GOT3 (cell line): ENCODE measurements at places on chromosomes 2 and 18.

- DNase-seq = no peak
Observed at GRCh38 chr2:40488927-40489677, 37.2 kb upstream of the SLC8A1 start.

DNA sequence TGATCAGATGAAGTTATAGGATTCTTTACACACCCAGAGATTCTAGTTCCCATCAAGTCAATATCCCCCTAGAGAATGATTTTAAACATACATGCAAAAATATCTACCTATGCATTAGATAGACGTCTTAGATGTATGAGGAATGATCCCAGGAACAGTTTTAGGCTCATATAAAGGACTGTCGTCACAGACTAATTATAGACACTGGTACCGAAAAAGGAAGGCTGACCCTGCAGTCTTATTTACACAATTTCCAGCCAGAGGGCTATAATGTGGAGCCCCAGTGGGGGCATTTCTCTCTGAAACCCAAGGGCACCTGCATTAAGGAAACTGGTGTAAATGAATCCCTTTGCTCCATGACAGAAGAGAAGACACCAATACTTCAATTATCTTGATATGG, 170.4 kb downstream of the ZNF521 start:
- DNase-seq = no peak

DNA sequence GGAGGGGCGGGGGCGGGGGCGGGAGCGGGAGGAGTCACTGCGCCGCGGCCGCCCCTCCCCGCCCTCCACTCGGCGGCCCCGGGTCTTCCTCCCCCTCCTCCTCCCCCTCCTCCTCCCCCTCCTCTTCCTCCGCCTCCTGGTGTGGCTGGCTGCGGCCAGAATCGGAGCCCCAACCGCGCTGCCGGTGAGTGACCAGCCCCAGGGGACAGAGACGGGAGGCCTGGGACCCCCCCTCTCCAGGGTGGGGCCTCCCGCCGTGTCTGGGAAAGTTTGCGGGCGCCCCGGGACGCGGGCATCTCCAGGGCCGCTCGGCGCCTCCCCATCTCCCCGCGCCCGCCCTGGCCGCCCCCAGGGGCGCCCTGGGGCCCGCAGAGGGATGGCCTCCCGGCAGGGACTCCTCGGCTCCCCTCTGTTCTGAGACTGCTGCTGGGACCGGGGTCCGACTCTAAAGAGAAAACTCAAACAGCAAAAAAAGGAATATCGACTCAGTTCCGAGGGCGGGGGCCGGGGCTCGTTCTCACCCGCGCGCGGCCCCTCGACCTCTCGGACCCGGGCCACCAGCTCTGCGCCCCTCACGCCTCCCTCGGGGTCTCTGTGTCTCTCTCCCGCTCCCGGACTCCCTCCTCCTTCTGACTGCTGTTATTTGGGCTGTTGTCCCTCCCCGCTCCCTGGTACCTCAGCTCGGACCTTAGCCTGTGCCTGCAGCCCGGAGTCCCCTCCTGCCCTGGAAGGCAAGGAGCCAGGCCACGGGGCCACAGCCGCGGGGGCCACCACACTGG, at the start of gene STON1:
Gene STON1 (plus strand): TSS at position 122 of the 779 bp plus-strand sequence. CDS start 50,480 bp downstream, outside the sequence.
- no peak for DNase-seq

- no peak for DNase-seq
Observed at GRCh38 chr2:156719036-156719435, 282.9 kb downstream of the GPD2 start.

DNA sequence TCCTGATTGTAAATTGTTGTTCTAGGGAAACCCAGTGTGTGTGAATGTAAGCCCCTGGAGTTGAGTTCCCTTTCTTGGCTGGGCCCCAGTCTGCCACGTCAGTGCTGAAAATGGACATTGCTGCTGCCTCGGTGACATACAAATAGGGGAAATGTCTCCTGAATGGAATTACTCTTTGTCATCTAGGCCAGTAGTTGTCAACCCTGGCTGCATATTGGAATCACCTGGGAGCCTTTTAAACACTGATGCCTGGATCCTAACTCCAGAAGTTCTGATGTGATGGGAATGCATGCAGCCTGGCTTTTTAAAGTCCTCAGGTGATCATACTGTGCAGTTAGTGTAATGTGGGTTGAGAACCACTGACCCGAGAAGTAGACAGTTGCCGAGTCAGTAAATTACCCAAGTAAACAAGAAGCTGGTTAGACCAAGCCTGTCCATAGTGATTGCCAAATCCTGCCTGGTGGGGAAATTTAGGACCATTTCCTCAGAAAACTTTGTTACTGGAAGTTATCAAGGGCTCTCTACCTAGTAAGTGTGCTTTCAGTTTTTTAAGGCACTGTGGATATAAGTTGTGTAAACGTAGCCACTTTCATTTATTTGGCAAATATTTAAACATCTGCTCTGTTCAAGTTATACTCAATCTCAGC, 27.6 kb upstream of the IL1R1 start:
- DNase-seq = no peak

GRCh38 chr2:120441744-120442471, 96.0 kb downstream of the INHBB start:
- DNase-seq = no peak

GRCh38 chr18:53544917-53545316, 679.6 kb downstream of the MBD2 start:
- no peak for DNase-seq

GRCh38 chr2:39470580-39470979, 33.5 kb upstream of the MAP4K3 start:
- DNase-seq = no peak

DNA sequence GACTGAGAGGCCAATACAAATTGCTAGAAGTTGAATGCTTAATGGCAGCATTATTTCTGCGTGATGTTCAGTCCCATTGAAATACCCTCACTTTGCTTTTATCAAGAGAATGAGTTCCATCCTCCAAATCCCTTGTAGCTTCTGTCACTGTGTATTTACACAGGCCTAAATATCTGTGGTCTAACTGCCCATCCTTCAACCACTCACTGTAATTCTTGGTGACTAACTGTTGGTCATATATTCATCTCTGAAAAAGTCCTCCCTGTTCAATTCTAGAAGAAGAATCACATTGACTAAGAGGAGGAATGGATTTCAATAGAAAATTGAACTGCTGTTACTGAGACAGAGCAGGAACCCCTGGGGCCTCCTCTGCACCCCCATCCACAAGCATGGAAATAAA, 74.2 kb upstream of the L3MBTL4 start:
- DNase-seq = no peak

DNA sequence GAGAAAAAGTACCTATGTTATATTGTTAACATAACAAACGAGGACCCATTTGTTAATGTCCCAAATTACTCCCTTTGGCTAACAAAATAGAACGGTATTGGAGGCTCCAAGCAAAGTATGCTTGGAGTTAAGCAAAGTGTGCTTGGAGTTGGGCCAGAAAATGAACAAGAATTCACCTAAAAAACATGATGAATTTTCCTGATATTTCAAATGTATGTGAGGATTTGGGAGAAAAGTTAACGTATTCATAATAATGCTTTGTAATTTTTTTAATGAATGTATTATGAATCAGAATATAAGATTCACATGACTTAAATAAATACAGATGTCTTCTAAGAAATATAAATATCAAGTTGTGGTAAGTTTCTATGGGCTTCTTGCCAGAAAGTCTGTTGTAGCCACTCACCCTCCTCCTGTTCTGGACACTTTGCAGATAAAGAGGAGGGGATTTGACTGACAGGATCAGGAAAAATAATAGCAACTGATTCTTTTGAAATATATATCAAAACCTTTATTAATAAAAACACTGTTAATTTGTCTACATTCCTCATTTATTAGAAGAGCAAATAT, 423.7 kb upstream of the MMADHC start:
- no peak for DNase-seq

- no peak for DNase-seq
Observed at GRCh38 chr2:37560863-37561614, 110.4 kb downstream of the CDC42EP3 start.

GRCh38 chr2:195818106-195818505, 161.1 kb downstream of the SLC39A10 start:
- no peak for DNase-seq

DNA sequence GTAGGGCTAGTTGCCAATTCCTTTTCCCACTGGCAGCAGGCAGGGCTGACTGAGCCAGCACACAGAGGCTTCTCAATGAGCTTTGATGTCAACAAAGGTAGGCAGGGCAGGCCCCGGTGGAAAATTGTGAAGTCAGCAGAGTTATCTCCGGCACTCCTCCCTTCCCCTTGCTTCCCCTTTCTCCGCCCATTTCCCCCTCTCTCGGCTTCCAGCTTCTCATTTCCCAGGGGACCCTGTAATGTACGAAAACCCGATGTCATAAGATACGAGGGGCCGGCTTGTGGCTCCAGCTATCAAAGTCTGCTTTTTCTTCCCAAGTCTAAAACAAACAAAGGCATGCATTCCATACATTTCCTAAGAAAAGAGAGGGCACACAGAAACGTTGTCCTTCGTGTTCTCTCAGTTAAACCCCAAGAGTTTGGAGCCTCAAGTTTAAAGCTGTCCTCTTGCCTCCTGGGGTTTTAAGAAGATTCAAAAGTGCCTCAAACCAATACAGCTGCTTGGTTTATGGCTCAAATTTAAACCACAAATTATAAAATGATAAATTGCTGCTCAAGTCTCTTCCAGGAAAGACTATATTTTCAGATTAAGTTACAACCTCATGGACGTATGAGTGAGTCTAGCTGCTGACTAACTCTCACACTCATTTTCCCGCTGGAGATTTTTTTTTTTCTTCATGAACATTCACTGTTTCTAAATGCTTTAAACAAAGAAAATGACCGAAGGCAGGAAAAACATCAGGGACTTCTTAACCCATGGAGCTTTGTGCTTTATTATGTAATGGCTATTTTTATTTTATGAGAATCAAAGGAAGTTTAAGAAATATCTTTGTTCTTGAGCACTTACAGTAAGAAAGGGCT, 27.2 kb upstream of the EML4 start:
- DNase-seq = peak; percentile 47

DNA sequence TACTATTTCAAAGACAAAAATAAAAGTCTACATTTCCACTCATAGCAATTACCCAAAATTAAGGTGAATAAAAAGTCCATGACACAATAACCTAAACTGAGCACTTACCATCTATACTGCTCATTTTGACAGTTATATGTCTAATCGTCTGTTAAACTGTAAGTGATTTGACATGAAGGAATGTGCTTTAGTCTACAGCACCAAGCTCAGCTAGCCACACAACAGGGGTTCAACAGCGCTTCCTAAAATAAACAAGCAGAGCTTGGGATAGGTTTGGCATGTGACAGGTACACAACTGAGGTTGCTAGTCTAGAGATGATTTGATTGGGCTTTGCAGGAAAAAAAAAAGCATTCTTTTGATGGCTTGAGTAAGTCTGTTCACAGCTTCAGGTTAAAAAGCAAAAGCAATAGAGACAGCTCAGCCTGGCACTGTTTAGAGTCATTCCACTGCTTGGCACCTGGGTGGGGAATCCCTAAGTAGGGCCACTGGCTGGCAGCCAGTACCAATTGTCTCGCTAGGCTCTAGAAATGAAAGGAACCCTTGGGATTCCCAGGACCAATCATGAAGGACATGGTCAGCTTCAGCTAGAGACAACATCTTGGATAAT, 78.6 kb downstream of the BARD1 start:
- no peak for DNase-seq

- no peak for DNase-seq
Observed at GRCh38 chr2:13021470-13021957, 304.8 kb downstream of the TRIB2 start.

GRCh38 chr2:151177756-151178155, 83.9 kb downstream of the RBM43 start:
- no peak for DNase-seq

DNA sequence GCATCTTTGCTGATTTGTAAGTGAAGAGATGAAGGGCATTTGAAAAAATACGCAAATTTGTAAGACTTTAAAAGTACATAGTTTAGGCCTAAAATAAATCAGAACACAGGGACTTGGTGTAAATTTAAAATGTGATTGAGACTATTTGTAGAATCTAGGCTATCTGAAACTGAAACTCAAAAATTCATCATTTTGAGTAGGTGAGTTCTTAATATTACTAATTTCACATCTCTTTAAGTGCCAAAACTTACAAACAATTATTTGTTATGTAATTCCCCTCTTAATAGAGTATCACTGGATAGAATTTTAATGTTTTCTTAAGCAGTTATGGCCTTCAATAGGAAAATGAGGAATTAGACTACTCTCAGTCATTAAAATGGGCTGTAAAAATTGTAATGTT, 14.0 kb upstream of the HRH4 start:
- no peak for DNase-seq

DNA sequence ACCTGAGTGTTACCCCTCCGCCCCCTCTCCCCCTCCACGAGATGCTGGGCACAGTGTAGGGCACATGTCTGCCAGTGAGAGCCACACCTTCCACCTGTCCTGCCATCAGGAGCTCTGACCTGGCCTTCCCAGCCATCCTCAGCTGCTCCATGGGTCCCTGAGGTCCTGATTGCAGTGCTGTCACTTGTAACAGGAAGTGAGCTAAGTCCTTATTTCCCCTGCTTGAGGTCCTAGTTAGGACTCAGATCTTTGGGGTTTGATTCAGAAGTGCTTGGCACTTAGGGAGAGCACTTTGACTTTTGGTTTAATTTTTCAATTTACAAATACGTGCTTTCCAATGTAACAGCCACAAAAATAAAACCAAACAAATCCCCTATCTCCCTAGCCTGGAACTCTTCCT, 125.5 kb downstream of the WDSUB1 start:
- DNase-seq = no peak

DNA sequence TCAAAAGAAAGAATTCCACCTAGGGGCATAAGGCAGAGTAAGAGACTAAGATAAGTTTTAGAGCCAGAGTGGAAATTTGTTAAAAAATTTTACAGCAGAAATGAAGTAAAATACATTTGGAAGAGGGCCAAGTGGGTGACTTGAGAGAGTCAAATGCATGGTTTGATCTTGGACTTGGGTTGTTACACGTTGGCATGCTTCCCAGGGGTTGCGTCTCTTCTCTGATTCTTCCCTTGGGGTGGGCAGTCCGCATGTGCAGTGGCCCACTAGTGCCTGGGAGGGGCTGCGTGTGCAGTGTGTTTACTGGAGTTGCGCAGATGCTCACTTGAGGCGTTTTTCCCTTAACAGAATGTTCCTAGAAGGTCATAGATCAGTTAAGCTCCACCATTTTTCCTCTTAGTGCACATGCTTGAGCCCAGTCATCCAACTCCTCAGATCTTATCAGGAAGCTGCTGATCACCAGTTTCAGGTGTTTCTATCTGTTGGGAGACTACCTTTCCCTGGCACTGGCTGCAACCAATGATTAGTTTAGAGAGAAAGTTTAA, 13.1 kb downstream of the SEH1L start:
- no peak for DNase-seq
